GM13976 (cell line): ENCODE measurements at places on chromosomes 1 and 21.

DNA sequence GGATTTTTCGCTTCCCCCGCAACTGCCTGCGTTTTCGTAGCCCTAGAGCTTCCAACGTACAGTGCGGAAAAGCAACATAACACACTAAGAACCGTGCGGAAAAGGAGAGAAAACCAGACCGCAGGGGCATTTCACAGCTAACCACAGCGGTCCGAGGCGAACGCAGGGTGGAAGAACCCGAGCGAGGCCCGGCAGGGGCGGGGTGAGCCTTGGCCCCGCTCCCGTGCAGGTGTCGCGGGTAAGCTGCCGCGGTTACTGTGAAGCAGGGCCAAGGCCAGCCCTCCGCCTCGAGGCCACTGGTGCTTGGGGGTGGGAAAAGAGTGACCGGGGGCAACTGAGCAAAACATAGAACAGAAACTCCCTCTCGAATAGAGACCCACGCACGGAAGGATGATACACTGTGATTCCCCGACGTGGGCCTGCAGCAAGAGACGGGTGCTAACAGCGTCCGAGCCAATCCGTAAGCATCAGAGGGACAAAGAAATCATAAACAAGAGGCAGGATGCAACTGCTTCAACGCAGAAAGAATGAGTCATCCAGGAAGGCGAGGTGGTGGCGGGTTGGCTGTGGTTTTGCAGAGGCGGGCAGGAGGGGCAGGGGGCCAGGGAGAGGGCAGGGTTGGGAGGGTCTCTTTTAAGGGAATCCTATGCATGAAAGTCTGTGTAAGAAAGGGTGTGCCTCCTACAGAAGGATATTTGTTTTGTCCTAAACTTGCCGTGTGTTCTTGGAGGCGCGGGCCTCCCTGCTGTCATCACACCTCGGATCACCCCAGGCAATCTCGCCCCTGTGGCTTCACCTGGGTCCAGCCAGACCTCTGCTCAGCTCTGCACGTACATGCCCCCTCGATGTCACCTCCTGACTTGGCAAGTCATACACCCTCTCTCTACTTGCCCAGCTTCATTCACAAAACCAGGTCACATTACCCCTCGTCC is 7.3 kb downstream of the GNG4 start:
- peak; percentile 81 for DNase-seq

- DNase-seq: no peak
These were observed 967.6 kb downstream of the LTN1 start for GRCh38 chr21:28025111-28025510.

GRCh38 chr1:228013131-228013934 is 6.5 kb downstream of the WNT3A start:
- DNase-seq: peak; percentile 29

DNA sequence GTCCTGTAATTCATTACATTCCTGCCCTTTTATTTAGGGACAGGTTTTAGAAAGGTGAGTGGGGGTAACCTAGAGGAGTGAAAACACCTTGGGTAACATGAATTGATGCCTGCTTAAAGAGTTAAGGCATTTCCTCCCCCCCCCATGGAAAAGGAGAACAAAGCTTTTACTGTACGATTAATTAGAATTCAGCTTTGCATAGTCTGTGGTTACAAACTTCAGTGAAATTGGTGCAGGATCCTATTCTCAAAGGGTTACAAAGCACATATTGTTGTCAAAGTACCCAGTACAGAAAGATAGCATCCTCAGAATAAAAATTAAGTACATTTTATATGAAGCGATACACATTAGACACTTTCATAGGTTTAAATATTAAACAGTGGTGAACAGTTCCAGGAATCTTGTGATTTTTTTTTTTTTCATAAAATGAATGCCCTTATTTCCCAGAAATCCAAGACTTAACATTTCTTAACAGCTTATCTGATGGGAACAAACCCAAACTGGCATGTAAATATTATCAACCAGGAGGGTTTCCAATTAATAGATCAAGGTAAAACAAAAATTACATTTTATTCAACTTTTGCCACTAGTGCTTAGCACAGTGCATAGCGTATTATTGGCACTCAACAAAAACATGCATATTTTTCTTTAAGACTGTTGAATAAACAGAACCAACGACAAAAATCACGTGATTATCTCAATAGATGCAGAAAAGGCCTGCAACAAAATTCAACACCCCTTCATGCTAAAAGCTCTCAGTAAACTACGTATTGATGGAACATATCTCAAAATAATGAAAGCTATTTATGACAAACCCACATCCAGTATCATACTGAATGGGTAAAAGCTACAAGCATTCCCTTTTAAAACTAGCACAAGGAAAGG is 172.7 kb downstream of the PDE4B start:
- DNase-seq: no peak

DNA sequence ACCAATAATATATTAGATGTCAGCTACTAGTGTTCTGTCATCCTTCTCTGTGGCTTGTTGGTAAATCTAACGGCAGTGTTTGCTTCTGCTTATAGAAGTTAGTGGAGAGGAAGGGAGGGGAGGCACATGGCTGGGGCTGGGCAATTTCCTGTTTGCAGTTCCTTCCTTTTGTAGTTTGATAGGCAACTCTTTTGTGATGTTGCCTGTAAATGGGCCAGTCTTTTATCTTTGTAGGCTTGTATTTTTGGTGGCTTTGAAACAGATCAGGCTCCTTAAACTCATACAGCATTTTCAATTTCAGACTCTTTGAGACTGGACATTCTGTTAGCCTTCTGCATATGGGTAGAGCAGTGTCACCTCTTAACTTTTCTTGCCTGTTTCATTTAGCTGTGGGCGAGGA is 48.1 kb downstream of the CDC14A start:
- DNase-seq: peak; percentile 26

DNA sequence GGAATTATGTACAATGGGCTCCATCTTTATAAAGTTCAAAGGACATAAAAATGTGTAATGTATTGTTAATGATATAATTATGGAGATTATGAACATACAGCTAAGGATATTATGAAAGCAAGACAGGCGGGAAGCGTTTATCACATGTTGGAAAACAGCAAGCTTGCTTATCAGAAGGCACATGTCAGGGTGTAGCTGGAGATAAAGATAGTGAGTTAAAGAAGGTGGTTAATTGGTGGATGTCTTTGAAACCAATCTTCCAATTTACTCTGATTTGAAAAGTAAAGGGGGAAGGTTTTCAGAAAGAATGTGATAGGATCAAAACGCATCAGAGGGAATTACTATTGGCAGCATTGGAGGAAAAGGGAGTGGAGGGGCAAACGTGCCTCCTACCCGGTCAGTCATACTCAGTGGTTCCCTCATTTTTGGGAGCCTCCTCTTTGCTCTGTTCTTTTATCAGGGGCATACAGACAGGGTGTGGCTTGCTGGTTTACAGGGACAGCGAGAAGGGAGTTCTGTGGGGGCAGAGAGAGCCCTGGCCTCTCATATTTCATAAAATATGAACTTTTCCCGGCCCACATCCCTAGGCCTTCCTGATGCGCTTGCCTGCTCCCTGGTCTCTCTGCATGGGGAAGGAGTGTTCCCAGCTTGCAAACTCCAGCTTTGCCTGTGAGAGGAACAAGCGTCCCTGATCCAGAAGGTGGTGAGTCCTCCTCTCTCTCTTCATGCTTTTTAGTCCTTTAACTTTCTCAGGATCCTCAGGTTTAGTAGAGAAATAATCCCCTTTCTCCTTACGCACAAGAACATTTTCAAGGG is 8.0 kb upstream of the SVBP start:
- DNase-seq: no peak

GRCh38 chr1:99180915-99181314 is 83.4 kb upstream of the PLPPR4 start:
- no peak for DNase-seq

GRCh38 chr1:8263791-8264190 is 54.1 kb upstream of the SLC45A1 start:
- DNase-seq: no peak

GRCh38 chr1:167474191-167474641 is 44.1 kb downstream of the CD247 start:
- DNase-seq: no peak

- no peak for DNase-seq
These were observed 16.2 kb downstream of the WASF2 start for GRCh38 chr1:27473755-27474154.

GRCh38 chr1:228009116-228009827 is 2.5 kb downstream of the WNT3A start:
- DNase-seq: peak; percentile 43

GRCh38 chr1:159071970-159072582 is 4.5 kb downstream of the AIM2 start:
- DNase-seq: peak; percentile 29

DNA sequence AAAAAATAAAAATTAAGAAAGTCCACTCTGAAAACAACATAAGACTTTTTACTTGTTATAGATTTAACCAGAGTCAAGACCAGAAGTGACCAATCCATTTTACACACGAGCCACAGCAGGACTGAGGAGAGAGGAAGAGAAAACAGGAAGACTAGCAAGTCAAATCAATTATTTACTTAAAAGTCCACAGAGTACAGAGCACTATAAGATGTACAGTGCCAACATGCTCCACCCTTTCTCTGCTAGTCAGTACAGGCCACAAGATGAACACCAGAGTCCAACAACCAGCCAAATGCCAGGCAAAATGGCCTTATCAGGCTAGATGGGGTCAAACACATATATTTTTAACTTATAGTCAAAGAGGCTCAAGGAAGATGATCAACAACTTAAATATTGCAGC is 19.5 kb downstream of the LUZP1 start:
- DNase-seq: no peak

DNA sequence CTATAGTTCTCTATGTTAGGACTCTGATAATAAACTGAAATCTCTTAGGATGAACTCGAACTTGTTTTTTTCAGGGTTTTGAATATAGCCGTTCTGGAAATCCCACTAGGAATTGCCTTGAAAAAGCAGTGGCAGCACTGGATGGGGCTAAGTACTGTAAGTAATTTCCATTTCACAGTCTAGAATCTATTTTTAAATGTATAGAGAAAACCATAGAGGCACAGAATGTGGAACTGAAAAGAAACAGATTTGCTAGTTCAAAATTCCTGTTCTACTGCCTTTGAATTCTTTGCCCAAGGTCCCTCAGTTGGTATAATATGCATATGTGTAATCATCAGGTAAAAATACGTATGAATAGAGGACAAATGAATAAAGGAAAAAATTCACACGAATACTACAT is 4.8 kb downstream of the CTH start:
- DNase-seq: no peak

DNA sequence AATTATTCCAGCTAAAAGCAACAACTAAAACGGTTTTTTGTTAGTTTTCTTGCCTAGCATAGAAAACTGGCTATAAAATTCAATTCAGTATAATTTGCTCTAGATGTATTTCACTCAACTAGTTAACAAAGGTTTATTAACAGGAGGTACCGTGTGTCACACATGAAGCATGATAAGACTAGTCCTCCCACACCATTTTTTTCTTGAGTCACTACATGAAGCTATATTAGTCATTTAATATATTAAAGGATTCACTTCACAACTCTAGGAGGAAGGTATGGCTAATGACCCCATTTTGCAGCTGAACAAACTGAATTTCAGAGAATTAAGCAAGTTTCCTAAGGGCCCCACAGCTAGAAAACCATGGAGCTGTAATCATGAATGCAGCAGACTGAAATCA is 307.8 kb upstream of the USP25 start:
- DNase-seq: no peak

GRCh38 chr1:36464605-36465393 is 615 bp upstream of the MRPS15 start:
- no peak for DNase-seq

GRCh38 chr1:230427981-230428380 is 1.8 kb upstream of the PGBD5 start:
- DNase-seq: no peak

GRCh38 chr1:107140703-107141490 is at the start of gene NTNG1:
Gene NTNG1, plus strand, starts transcription at chr1:107141039.
- DNase-seq: peak; percentile 75

DNA sequence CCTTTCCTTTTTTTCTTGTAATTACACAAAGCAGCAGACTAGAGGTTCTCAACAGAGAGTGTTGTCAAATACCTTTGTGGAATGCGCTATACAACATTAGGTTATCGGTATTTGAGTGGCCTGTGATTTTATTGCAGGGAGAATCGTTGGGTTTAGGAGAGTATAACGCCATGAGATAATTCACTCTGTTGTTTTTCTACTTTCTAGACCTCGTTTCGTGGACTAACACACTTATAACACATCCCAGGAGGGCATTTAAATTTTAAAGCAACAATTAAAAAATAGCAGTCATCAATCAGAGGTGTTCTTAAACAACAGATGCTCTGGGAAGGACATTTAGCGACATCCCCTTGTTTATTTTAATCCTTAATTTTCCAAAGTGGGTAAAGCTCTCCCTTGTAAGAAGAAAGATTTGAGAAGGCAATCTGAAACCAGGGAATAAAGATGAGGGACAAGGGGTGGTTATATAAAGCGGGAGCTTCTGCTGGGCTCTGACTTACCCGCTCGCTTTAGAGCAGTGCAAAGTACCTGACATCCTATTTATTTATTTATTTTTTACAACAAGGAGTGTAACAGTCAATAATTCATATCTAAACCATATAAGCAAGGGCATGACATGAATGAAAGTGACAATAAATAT is 4.9 kb downstream of the PBX1 start:
- DNase-seq: no peak

DNA sequence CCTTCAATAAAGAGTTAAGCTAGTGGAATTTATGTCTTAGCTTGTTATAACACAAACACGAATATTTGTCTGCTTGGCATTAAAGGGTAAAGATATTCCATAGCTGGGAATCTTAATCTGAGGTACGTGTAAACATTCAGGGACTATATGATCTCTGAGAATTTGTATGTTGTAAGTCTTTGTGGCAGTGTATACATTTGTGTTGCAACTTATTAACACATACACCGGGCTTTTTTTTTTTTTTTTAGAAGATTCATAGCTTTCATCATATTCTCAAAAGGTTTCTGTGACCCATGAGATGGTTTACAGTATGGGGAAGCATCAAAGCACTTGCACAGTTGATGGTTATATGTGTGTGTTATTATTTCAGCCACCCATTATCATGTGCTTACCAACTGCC is 3.0 kb downstream of the GGPS1 start:
- DNase-seq: no peak

DNA sequence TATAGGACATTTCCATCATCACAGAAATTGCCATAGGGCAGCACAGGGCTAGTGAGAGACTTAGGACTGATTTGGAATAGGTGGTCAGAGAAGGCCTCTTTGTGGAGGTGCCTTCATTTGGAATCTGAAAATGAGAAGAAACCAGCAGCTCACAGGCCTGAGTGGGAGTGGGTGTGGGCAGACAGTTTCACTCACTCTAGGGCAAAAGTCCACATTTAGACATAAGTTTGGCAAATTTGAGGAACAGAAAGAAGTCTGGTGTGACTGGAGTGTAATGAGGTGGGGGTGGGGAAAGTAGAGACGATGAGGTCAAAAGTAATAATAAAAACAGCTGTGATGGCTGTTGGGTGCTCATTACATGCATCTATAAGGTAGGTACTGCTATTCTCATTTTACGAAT is 22.4 kb upstream of the BCAR3 start:
- DNase-seq: peak; percentile 67
